Activated CD8-positive, alpha-beta memory T cell treated with anti-CD3 and anti-CD28 coated beads, Interleukin-2, amount 50 U/mL, for 4 hours (primary cell): ENCODE measurements at places on chromosomes 7 and 10.

DNA sequence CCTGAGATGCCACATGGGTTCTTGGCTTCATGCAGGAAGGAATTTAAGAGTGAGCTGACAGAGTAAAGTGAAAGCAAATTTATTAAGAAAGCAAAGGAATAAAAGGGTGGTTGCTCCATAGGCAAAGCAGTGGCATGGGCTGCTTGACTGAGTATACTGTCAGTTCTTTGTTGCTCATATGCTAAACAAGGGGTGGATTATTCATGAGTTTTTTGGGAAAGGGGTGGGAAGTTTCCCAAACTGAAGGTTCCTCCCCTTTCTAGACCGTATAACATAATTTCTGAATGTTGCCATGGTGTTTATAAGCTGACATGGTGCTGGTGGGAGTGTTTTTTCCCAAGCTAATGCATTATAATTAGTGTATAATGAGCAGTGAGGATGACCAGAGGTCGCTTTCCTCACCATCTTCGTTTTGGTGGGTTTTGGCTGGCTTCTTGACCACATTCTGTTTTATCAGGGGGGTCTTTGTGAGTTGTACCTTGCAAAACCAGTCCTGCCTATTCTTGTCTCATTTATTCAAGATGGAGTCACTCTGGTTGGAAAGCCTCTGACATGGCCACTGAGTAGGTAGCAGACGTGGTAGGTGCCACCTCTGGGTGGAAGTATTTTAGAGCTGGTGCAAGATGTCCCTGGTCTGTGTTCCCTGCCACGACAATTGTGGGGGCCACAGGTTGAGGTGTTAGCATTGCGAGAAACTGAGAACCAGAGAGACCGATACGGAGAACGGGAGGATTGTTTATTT, 107.5 kb upstream of the SDK1 start:
- DNase-seq, result no peak

DNA sequence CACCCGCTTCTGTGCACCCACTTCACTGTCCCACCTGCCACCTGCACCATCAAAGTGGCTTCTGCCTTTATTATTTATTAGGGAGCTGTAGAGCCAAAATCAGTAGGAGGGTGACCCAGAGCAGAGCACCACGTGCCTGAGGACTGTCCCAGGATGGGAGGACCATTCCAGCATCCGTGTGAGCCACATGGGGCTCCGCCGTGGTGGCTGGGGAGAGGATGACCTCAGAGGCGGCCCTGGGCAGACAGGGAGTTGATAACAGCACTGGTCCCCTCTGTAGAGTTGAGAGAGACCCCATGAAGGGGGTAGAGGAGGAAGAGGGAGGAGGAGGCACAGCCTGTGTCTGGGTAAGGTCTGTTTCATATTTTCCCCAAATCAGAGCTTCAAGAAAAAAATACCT, 8.7 kb upstream of the DPYSL4 start:
- no peak for DNase-seq

DNA sequence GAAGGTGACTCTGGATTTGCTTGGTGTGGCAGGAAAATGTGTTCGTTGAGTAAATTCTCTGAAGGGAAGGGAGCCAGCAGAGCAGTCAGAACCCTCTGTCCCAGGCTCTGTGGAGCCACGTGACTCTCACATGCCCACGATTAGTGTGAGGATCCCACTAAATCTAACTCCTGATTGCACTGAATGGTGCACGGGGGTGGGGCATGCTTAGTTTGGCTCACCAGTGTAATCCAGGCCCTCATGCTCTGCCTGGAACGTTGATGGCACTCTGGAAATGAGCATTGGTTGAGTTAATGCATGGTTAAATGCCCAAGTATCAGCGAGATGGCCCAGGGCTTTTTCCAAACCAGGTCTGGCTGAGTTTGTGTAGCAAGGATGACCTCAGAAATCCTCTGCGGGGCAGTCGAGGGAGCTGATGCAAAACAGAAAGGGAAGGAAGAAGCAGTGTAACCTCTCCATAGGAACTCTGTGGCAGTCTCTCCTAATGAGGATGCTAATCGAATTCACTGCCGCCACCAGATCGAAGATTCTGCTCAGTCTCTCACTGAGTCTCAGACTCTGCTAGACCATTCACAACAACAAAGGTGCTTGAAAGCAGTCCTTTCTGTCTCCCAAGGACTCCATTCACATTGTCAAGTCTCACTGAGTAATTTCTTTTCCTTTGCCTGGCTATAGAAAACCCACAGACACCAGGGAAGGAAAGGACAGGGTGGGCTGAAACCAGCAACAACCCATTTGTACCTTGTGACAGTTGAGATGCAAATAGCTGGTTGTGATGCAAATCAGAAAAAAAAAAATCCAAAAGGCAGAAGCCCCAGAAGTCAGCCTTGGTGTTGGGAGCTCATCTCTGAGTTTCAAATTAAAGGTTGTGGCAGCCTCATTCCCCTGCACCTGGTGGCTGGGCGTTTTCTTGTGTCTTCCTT, 98.1 kb downstream of the C10orf105 start:
- DNase-seq, result no peak

DNA sequence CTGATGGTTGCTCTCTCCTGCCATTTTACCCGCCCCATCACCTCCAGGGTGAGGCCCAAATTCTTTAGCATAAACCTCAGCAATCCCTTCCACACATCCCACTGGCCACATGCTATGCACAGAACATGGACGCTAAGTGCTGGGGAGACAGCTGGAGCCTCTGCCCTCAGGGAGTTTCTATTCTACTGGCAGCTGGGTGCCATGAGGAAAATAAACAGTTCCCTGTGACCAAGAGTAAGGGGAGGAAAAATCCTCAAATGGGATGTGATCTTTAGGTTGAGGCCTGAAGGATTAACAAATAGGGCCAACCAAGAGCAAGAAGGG, 1.2 kb downstream of the PARP12 start:
- no peak for DNase-seq

DNA sequence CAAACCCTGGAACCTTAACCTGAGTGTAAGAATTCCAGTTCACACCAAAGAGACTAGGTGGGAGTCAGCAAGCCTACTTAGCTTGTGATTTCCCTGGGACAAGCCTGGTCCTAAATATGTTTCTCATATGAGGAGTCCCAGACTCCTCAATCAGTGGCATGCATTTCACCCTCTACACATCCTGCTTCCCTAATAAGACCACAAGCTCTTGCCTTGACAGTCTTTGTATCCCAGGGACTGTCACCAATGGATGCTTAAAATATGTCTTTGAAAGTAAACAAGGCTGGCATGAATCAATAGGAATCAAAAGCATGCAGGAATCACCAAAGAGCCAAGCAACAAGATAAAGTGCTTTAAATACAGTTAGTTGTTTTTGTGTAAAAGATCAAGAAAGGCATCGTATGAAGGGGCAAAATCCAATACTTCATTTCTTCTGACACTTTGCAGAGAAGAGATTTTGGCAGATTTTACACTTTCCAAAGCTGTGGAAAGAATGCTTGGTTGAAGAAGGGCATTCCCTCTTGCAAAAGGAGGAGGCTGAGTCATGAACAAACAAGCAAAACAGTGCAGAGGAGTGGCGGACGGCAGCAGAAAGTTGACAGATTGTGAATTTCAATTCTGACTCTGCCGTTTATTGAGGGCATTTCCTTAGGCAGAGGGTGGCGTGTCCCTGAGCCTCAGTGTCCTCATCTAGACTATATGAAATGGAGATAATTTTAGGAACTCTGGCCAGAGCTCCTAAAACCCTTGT, 8.5 kb upstream of the NFE2L3 start:
- DNase-seq, result no peak

- no peak for DNase-seq
These were observed 735 bp downstream of the ZNF394 start for GRCh38 chr7:99499371-99499720.
